ENCODE measurements at places on chromosomes 1 and 21. TPM values are rescaled to one million over a fixed set of nuclear protein-coding genes. Genes with fewer than 3 reads are reported as not detected.

- no peak for DNase-seq
These were observed 801 bp downstream of the RPS6KC1 start for GRCh38 chr1:213051881-213052202.

The CD52 gene
- 2.2 TPM for total RNA-seq

The FLG2 gene
- total RNA-seq, result not detected

GRCh38 chr1:203048555-203049051 lies 22.3 kb downstream of the PPFIA4 start:
- no peak for DNase-seq

The SLAMF1 gene
- total RNA-seq, result not detected

DNA sequence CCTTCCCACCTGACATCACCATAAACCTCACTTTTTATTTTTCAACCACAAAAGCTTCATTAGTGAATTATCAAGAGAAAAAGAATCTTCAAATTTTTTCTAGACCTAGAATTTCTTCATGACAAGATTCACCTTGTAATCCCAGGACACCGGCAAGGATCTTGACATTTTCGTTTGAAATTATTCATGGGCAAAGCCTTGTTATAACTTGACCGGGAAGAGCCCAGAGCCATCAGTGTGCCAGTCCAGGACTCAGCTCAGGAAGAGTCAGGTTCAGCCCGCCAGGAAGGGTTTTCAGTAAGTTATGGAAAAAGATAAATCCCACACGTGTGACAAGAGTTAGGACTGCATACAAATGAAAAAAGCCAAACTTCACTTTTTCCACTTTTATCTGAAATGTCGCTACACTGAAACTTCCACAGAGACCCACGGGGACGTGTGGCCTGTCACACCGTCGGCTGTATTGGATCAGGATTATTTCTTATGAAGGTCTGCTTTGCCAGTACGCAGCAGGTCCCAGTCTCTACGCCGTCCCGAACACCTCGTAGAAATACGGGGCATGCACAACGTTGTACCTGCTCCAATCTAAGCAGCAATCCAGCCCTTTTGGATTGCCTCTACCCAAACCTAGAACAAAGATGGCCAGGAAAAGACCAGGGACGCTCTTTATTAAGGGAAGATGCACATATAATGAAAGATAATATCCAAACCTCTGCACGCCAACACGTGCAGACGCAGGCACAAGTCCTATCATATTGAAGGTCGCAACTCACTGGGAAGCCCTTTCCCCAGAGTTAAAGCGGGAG lies 916 bp downstream of the F3 start:
- no peak for DNase-seq

The ZNF648 gene
- 0.28 TPM for total RNA-seq

- DNase-seq, result peak; percentile 63
These were observed 827 bp downstream of the FMN2 start for GRCh38 chr1:240092301-240093119.

The GUCA2B gene
- total RNA-seq, result not detected

DNA sequence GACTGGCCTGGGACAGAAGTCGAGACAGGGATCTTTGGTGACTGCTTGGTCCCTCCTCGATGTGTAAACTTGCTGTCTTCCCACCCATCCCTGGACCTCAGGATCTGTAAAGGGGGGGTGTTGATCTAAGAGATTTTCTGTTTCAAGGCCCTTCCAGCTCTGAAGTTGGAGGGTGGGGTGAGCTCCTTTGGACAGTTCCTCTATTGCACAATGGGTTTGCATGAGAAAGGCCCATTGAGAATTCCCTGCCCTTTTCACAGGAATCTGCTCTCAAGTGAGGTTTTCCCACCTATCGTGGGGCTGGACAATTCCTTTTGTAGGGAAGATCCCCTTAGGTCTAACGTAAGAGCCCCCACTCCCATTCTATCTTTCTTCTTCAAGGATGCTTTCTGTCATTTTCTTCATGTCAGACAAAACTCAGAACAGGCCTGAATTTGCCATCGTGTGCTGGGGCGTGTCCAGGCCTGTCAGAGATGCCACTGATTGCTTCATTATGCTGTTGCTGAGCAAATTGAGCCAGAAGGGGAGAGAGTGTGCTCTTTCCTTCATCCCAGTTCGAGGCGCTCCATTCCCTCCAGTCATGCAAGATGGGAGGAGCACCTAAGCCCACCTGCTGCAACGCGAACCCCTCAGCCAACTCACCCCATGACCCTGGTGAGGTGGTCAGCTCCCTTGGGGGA lies 149.9 kb upstream of the IGSF21 start:
- DNase-seq, result no peak

DNA sequence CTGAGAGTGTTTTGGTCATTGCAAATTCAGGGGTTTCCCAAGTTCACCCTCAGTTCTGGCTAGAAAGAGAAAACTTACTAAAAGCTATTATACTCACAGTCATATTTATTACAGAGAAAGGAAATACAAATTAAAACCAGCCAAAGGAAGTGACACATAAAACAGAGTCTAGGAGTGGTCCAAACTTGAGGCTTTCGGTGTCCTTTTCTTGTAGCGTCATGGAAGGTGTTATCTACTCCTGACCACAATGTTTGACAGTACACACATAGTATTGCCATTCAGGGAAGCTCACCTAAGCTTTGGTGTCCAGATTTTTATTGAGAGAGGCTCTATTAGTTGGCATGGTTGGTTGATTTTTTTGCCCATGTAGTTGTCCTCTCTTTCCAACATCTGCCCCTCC lies 59.0 kb downstream of the SLC35A3 start:
- DNase-seq, result no peak

DNA sequence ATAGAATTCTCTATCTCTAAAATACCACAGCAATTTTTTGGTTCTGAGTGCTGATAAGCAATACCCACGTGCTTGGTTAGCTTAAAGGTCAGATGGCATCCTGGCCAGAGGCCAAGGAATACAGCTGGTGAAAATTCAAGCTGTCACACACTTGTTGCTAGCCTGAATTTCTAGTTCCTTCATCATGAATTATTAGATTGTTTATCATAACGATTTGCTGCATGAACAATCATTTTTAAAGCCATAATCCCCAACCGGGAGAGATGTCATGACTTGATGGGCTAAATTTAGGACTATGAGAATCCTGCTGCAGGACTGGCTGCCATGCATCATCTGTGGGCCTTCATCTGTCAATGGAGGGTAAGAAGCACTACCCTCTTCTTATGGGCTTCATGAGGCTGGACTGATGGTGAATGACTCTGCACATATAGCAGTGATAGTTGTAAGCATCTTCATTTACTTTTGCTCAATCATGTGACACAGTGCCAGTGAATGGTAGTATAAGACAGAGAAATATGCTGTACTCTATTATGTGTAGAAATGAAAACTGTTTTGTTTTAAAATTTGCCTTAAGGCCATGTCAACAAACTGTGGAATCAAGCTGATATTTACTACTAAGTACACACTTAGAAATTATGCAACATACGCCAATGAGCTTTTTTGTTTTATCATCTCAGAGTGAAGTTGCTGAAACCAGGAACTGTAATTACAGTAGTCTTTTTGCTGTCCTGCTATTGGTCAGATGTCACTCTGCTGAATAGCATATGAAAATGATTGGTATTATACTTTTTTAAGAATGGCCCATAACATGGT lies 80.5 kb upstream of the RALGPS2 start:
- no peak for DNase-seq

DNA sequence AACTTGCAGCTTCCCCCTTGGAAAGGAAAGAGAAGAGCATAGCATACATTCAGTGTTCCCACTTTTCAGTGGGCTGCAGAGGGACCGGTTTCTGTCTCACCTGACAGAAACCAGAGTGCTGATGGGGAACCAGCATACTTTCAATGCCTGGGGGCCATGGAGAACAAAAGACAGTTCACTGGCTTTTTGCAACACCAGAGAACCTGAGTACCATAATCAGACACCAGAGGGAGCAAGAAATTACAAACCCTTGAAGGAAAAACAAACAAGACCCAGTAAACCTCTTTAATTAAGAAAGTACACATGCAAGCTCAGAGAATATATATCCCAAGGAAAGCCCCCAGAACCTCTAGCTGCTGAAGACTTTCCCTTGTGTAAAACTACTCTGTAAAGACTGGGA lies 51.1 kb downstream of the CSMD2 start:
- DNase-seq, result no peak

- DNase-seq, result no peak
These were observed 104.2 kb downstream of the ATP6V1G3 start for GRCh38 chr1:198436276-198436675.

- DNase-seq, result no peak
These were observed 19.5 kb downstream of the XKR8 start for GRCh38 chr1:27979151-27979858.

- no peak for DNase-seq
These were observed at the start of gene ADGRL4 for GRCh38 chr1:79006564-79006963. TSS of gene ADGRL4 (minus strand) at chr1:79006730. CDS start at chr1:79006654, 76 bp downstream.

DNA sequence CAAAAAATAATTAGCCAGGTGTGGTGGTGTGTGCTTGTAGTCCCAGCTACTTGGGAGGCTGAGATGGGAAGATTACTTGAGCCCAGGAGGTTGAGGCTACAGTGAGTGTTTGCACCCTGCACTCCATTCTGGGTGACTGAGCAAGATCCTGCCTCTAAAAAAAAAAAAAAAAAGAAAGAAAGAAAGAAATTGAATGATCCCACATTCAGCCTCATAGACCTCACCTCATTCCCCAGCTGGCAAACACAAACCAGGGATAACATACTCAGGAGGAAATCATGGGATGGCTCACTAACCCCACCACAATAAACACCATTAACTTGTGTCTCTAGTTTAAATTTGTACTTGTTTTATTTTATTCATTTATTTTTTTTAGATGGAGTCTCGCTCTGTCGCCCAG lies 8.5 kb downstream of the ENSA start:
- DNase-seq, result no peak

- DNase-seq, result no peak
These were observed 235.2 kb downstream of the KCNT2 start for GRCh38 chr1:196372896-196373536.

The KRTAP12-4 gene
- not detected for total RNA-seq

GRCh38 chr1:184790642-184791549 lies 36.2 kb upstream of the EDEM3 start:
- no peak for DNase-seq

The DCST1 gene
- not detected for total RNA-seq

DNA sequence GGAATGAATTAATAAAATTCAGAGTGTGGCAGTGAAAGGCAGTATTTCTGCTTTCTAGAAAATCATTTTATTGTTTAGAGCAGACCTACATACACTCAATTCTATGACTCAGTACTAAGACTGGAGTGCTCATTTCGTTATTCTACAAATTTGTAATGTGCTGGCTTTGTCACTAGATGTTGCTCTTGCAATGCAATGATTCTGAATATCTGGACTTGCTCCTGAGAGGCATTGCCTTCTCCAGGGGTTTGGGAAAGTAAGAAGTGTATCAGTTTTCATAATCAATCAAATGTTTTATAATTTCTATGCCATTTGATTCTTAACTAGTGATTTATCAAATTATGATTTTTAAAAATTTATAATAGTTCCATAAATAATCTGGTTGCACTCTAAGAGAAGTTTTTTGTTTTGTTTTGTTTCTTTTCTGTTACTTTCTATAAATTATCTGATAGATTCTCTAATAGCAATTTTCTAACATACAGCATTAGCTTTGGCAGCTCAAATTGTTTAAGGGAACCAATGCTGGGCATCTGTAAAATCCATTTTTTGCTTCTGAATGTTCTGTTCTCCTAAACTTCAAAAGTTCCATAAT lies 280.5 kb upstream of the SGIP1 start:
- no peak for DNase-seq

DNA sequence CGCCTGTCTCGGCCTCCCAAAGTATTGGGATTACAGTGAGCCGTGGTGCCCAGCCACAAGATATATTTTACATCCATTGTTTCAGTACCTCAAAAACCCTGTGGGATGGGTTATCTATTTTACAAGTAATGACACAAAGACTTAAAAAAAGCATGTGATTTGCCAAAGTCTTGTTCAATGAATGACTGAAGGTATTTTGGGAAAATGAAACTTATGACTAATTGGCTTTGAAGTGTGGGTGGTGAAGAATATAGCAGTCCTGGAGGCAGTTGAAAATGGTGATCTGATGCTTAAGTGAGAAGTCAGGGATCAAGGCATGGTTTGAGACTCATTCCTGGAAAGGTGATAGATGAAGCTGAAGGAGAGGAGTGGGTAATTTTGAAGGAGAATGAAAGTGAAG lies 3.0 kb downstream of the SWT1 start:
- no peak for DNase-seq

- DNase-seq, result no peak
These were observed 389 bp downstream of the SEMA6C start for GRCh38 chr1:151146072-151146411.

The MTMR11 gene
- total RNA-seq, result 11.8 TPM

GRCh38 chr1:1115136-1115785 lies 628 bp downstream of the C1orf159 start:
- no peak for DNase-seq

DNA sequence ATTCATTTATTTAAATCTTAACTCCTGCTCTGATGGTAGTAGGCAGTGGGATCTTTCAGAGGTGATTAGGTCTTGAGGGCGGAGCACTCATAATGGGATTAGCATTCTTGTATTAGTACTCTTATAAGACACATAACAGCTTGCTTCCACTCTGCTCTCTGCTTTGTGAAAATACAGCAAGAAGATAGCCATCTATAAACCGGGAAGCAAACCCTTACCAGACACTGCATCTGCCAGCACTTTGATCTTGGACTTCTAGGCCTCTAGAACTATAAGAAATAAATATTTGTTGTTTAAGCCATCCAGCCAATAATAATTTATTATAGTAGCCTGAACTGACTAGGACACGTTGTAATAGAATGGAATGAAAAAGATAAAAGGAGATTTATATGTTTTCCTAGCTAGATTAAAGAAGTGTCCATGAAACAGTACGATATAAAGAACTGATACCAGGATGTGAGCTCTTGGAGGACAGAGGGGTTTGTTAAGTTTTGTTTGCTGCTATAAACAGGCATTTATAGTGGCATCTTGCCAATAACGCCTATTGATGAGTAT lies 869.9 kb downstream of the MRPL39 start:
- DNase-seq, result no peak

The RYR2 gene
- 148 TPM for total RNA-seq
